Activated T-cell treated with anti-CD3 and anti-CD28 coated beads, Interleukin-2, amount 50 U/mL, for 48 hours (primary cell): ENCODE measurements at places on chromosomes 6 and 20.

GRCh38 chr6:156618600-156619205, 158.5 kb upstream of the ARID1B start:
- no peak for DNase-seq

- DNase-seq, result no peak
Measured at GRCh38 chr6:169974663-169975062, 223.2 kb downstream of the ERMARD start.

- DNase-seq, result peak; percentile 22
Measured at GRCh38 chr6:46175446-46175845, 4.7 kb upstream of the ENPP5 start.

- no peak for DNase-seq
Measured at GRCh38 chr20:3997446-3997845, 17.9 kb downstream of the RNF24 start.

- DNase-seq, result no peak
Measured at GRCh38 chr20:22098511-22098910, 393.0 kb downstream of the PAX1 start.

GRCh38 chr6:166662690-166663089, 35.6 kb upstream of the RPS6KA2 start:
- no peak for DNase-seq

- DNase-seq, result no peak
Measured at GRCh38 chr6:38264605-38265004, 375.1 kb downstream of the BTBD9 start.

DNA sequence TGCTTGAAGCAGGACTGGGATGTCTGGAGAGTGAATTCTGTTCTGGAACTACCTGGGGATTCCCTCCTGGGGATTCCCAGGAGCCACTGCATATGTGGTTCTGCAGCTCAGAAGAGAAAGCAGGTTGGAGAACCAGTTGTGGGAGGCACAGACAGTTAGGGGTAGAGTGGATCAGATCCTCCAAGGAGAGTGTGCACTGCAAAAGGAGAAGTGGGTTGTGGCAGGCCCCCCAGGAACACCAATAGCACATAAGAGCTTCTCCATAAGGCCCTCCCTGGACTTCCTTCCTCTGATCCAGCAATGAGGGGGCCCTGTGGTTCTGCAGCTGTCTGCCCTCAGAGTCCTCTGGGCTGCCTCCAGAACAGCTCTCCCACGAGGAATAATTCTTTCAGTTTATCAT, 369.2 kb upstream of the CNR1 start:
- no peak for DNase-seq

GRCh38 chr6:135546680-135547418, 49.3 kb upstream of the AHI1 start:
- no peak for DNase-seq

GRCh38 chr6:5275497-5275896, 14.2 kb downstream of the FARS2 start:
- no peak for DNase-seq

GRCh38 chr20:17952692-17953684, 15.6 kb downstream of the SNX5 start:
- DNase-seq, result no peak

- no peak for DNase-seq
Measured at GRCh38 chr20:36936341-36936740, 15.2 kb downstream of the SAMHD1 start.

- no peak for DNase-seq
Measured at GRCh38 chr6:107319906-107320530, 139.3 kb downstream of the PDSS2 start.

DNA sequence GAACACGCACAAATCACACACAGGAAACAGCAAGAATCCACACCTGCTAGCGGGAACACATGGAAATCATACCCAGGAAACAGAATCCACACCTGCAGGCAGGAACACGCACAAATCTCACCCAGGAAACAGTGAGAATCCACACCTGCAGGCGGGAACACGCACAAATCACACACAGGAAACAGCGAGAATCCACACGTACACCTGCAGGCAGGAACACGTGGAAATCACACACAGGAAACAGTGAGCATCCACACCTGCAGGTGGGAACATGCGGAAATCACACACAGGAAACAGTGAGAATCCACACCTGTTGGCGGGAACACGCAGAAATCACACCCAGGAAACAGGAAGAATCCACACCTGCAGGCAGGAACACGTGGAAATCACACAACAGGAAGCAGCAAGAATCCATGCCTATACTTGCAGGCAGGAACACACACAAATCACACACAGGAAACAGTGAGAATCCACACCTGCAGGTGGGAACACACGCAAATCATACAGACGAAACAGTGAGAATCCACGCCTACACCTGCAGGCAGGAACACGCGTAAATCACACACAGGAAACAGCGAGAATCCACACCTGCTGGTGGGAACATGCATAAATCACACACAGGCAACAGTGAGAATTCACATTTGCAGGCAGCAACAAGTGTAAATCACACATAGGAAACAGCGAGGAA, 108.6 kb downstream of the DLL1 start:
- no peak for DNase-seq

GRCh38 chr20:2149507-2149906, 47.9 kb downstream of the STK35 start:
- DNase-seq, result no peak

DNA sequence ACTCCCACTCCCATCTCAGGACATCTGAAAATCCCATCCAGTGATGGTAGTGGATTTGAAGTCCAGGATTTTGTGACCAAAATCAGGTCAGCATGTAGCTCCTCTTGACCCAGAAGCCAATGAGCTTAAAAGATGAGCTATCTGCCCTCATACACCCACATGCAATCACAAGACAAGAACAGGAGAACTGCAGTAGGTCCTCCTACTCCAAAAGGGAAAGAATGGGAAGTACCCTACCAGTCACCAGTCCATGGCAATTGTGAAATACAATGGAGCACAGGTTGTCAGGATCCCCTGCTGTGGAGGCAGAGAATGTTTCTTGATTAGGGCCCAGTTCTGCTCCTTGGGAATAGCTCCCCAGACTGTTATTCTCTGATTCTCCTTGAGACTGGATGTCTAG, 347.3 kb upstream of the CNR1 start:
- DNase-seq, result no peak

DNA sequence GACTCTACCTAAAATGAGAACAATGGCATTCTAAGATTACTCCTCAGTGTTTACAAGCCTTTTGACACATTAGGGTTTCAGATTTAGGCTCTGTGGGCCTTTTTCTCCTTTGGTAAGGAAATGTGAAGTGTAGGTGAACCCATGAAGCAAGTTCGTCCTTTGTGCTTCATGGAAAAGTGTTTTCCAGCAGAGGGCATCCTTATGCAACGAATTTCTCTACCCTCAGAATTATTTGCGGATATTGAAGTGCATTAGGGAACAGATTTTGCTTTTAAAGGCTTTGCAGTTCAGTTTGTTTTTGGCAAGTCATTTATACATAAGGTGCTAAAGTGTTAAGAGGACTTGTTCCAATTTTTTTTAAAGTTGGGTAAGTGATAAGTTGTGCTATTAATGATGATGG, 55.7 kb upstream of the FERMT1 start:
- no peak for DNase-seq

DNA sequence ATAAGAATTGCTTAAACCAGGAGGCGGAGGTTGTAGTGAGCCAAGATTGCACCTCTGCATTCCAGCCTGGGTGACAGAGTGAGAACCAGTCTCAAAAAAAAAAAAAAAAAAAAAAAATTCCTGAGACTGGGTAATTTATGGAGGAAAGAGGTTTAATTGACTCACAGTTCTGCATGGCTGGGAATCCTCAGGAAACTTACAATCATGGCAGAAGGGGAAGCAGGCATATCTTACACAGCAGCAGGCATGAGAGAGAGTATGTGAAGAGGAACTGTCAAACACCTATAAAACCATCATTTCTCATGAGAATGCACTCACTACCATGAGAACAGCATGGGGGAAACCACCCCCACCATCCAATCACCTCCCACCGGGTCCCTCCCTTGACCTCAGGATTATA, 1.8 kb upstream of the FKBP1A start:
- DNase-seq, result no peak

- DNase-seq, result peak; percentile 37
Measured at GRCh38 chr6:37987018-37987417, 167.5 kb downstream of the ZFAND3 start.

- no peak for DNase-seq
Measured at GRCh38 chr6:16781348-16782169, 20.3 kb upstream of the ATXN1 start.

GRCh38 chr6:11705483-11705882, 73.1 kb downstream of the ADTRP start:
- DNase-seq, result no peak

DNA sequence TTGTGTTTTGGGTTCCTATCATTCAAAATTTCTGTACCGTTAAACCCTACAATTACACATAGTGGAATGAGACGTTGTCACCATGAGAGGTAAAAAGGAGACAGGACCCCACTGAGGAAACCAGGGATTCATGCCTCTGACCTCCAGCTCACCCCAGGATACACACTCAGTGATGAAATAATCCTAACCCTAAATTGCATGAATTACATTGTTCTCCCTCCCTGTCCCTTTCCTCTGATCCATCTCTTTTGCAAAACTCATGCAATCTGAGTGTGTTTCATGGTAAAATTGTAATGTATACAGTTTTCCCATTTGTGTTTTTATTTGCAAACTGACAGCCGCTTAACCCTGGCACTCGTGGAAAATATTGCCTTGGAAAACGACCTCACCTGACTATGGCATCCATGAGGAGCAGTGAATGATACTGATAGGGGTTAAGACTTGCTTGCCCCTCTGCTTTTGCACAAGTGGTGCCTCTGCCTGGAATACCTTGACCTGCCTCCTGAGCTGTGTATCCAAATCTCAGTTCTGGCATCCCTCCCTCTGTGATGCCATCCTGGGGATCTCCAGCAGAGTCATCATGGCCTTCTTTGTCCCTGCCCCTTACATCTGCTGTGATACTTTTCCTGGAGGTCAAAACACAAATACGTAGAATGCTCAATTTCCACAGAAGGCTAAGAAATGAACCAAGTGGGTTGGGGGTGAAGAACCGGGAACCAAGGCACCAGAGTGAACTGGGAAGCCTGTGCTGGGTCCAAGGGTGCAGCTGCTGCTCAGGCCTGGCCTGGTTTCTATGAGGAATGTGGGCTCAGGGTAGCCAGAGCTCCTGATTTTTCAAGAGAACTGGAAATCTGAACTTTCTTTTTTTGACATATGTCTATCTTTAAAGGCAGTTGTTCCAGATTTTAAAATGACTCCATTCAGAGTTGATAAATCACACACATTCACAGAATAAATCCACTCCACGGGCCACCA, 211.6 kb upstream of the ZNF217 start:
- no peak for DNase-seq

DNA sequence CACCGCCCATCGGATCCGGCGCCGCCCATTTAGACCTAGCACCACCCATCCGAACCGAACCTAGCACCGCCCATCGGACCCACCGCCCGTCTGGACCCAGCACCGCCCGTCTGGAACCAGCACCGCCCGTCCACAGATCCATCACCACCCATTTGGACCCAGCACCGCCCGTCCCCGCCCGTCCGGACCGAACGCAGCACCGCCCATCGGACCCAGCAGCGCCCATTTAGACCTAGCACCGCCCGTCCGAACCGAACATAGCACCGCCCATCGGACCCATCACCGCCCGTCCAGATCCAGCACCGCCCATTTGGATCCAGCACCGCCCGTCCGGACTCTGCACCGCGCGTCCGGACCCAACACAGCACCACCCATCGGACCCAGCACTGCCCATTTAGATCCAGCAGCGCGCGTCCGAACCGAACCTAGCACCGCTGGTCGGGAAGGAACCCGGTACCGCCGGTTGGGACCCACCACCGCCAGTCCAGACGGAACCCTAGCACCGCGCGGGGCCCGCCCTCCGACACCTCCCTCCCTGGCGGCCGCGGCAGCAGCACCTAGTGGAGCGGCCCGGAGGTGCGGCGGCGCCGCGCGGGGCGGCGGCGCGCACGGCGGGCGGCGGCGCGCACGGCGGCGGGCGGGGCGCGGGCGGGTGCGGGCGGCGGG, 348 bp upstream of the AFDN start:
- DNase-seq, result peak; percentile 63

DNA sequence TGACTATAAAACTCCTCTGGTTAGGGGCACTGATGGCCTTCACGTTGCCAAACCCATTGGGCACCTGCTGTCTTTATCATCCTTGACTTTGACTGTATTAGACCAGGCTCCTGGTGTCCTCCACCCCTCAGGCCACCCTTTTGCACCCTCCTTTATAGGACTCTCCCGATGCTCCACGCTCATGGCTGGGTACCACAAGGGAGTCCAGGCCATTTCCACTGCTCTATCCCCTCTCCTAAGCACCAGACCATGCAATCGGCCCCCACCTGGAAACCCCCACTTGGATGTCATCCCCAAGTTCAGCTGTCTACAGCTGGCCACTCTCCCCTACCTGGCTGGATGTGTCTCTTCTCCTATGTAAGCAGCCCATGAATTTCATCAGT, 115.2 kb downstream of the TOX2 start:
- no peak for DNase-seq
